Activated CD8-positive, alpha-beta memory T cell treated with anti-CD3 and anti-CD28 coated beads for 4 hours (primary cell): ENCODE measurements at places on chromosomes 13 and 19.

GRCh38 chr13:106911020-106911419 is 343.1 kb upstream of the ARGLU1 start:
- no peak for DNase-seq

GRCh38 chr13:97364031-97364430 is 69.9 kb upstream of the RAP2A start:
- DNase-seq, result no peak

DNA sequence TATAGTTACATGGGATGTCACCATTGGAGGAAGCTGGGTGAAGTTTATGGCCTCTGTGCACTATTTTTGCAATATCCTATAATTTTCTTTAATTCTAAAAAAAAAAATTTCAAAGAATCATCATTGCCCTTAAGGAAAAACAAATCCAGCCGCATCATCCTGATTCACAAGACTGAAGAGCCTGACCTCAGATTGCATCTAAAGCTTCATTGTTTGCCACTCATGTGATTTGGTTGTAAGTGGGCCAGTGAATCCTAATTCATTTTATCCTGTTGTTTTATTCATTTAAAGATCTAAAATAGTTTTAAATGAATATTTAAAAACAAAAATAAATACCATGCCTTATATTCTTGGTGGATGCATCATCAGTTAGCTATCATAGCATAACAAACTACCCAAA is 504.5 kb downstream of the TBC1D4 start:
- no peak for DNase-seq

DNA sequence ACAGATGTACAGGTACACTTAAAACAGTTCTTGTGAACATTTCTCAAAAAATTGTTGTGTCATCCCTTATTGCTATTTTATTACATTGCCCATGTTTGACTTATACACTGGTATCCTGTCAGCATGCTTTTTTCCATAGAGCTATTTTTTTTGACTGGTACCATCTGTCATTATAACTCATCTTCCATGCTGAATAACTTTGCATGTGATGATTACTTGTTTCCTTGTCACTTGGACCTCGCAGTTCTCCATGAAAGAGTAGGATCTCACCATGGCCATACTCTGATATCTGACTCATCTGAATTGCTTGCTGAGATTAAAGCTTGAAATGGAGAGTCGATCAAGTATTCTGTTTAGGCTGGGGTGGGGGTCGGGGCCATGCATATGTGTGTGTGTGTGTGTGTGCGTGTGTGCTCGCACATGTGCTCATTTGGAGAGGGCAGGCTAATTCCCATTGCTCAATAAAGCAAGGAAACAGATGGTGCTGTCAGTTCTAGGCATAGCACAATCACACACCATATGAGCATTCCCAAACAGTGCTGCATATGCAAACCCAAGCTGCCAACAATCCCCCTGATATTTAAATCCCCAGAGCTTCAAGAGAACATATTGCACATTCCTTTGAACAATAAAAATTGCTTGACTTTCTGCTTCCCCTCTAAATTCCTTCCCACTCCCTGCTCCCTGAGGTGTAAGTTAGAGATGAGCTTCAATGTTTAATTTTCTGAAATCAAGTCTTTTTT is 62.9 kb downstream of the NHLRC3 start:
- DNase-seq, result no peak

DNA sequence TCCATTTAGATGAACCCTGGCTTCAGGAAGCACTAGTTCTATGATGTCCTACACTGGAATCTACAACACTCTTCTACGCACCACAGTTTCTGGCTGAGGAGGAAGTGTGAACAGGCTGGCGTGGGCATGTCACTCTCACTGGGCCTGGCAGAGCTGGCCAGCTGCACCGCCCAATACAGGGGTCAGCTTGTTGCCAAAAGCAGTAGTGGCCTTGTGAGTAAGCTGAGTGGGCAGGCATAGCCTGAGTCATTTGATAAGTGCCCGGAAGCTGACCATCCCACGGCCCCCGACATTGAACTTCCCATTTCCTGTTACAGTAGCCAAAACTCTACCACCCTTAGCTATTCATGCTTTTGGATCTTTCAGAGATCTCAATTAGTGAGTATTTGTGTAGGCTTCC is 240.9 kb upstream of the SERP2 start:
- no peak for DNase-seq

- DNase-seq, result no peak
Observed at GRCh38 chr19:5891938-5892771, 11.4 kb downstream of the NDUFA11 start.

- no peak for DNase-seq
Observed at GRCh38 chr19:28522545-28522922, 690.4 kb downstream of the UQCRFS1 start.

DNA sequence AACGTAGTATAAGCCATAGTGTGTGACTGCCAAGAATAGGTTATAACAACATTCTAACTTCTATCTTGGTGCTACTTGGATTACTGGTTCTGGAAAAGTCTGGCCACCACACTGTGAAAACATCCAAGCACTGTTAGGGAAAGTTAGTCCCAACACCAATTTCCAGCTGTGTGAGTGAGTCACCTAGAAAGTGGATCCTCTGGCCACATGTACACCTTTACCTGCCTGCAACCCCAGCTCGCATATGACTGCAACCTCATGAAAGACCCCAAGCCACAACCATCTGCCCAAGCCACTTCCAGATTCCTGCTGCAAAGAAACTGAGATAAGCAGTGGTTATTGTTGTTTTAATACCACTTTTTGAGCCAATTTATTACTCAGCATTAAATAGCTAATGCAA is 404.5 kb downstream of the KCTD12 start:
- DNase-seq, result no peak

- DNase-seq, result peak; percentile 45
Observed at GRCh38 chr19:1102407-1103131, 1.2 kb upstream of the GPX4 start.

DNA sequence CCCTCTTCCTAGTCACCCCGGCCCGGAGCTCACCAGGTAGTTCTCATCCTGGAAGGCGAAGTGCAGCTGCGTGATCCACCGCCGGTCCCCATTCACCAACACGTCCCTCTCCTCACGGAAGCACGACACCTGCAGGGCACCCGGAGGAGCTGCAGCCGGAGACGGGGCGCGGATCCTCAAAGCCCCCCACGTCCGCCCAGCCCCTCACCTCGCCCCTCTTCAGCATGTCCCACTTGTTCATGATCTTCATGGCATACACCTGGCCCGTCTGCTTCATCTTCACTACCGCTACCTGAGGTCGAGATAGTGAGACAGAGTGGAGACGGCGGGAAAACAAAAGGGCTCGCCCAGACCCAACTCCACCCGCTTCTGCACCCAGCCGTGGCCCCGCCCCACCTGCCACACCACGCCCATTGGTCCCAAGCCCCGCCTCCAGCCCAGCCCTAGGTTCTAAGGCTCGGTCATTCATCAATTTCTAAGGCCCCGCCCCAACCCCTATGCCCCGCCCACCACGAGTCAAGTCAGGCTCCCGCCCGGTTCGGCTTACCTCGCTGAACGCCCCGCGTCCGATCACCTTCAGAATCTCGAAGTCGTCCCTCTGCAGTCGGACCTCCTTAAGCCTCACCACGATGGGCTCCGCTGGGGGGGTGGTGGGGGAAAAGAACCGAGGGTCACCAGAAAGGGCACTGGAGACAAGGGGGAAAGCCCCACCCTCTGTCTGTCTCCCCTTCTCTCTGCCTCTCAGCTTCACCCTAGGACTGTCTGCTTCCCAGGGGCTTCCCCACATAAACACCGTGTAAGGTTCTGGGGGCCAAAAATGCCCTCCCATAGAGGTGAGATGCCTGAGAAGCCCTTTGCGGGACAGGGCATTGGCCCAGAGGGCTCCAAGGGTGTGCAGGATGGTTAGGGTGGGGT is 2.8 kb downstream of the DMPK start:
- DNase-seq, result peak; percentile 63
